ENCODE measurements at places on chromosomes 13 and 19. TPM values are rescaled to one million over a fixed set of nuclear protein-coding genes. Genes with fewer than 3 reads are reported as not detected.

DNA sequence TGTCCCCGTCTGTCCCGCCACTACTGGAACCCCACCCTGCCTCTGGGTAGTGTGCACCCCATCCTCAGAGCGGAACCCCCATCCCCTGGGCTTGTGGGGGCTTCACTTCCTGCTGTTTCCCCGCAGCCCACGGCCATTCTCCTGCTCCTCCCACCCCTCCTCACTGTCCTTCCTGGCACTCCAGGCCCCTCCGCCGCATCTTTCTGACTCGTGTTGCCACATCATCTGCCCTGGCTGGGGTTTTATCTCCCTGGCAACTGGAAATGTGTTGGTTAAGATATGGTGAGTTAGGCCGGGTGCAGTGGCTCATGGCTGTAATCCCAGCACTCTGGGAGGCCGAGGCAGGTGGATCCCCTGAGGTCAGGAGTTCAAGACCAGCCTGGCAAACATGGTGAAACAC lies 37.3 kb downstream of the KDM4B start:
- no peak for DNase-seq

GRCh38 chr19:485583-486236 lies 10.6 kb upstream of the MADCAM1 start:
- no peak for DNase-seq

DNA sequence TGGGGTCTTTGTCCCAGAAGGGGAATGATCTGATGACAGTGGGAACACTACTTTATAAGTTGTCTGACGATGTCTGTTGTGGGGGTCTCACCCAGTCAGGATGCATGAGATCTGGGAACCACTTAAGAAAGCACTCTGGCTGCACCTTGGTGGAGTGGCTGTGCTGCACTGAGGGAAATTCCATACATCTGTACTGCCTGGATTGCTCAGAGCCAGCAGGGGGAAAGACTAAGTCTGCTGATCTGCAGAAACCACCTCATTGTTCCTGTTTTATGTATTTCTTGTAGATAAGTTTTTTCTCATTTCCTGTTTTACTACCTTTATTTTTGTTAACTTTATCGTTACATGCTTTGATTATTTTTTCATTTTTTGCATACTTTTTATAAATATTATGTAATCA lies 27.3 kb downstream of the ZNF430 start:
- DNase-seq: no peak

Gene TLE6
- 6.5 TPM for polyA plus RNA-seq

DNA sequence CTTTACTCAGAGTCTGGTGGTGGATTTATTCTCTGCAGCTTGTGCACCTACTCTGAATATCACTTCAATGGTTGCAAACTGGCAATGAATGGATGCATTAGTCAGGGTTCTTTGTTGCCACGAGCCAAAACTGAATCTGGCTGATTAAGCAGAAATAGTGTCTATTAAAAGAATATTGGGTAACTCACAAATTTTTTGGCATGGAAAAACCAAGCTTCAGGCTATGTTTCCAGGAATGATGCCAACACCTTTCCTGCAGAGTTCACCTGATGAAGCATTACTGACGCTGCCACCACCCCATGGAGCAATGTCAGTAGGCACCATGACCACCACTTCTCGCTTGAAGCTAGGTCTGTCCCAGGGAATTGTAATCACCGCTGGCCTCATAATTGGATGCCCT lies 597.8 kb upstream of the SLC10A2 start:
- DNase-seq: no peak

DNA sequence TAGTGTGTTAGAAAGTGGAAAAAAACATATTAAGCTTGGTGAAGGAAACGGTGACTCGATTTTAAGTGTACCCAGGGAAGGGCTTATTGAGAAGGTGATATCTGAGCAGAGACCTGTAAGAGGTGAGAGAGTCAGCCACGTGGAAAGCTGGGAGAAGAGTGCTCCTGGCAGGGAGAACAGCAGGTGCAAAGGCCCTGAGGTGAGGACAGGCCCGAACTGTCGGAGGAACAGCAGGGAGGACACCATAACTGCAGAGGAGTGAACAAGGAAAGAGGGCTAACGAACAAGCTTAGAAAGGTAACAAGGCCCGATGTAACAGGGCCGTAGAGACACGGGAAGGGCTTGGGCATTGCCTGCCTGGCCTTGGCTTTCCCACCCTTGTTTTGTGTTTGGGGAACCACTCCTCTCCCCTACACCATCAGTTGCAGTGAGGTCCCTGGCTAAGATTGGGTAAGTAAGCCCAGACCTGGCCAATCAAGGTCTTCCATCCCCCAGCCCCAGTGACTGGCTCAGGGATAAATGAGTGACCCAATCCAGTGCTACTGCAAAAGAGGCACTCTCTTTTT lies 7.3 kb downstream of the ATP4A start:
- no peak for DNase-seq

DNA sequence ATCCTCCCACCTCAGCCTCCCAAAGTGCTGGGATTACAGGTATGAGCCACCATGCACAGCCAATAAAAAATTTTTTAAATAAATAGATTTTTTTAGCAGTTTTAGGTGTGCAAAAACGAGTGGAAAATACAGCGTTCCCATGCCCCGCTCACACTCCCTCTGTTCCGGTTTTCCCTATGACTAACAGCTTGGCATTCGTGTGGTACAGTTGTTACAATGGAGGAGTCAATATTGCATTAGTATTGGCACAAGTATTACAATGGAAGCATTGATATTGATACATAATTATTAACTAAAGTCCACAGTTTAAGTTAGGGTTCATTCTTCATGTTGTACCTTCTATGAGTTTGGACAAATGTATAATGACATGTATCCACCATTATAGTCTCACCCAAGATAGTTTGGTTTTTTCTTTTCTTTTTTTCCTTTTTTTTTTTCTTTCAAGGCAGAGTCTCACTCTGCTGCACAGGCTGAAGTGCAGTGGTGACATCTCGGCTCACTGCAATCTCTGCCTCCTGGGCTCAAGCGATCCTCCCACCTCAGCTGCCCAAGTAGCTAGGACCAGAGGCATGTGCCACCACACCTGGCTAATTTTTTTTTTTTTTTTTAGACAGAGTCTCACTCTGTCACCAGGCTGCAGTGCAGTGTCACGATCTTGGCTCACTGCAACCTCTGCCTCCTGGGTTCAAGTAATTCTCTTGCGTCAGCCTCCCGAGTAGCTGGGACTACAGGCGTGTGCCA lies 15.4 kb upstream of the RAB20 start:
- no peak for DNase-seq

Gene ZNF846
- polyA plus RNA-seq: 12.9 TPM
